ENCODE measurements at places on chromosomes 3 and 15. TPM values are rescaled to one million over a fixed set of nuclear protein-coding genes. Genes with fewer than 3 reads are reported as not detected.

Gene UACA
- total RNA-seq: 9.0 TPM

Gene GPR149
- not detected for total RNA-seq

Gene SLC22A13
- not detected for total RNA-seq

Gene MORC1
- total RNA-seq: 0.04 TPM

Gene CTXND1
- 0.64 TPM for total RNA-seq

Gene GPR62
- not detected for total RNA-seq

Gene PLSCR2
- total RNA-seq: not detected

Gene AP2M1
- 766 TPM for total RNA-seq

Gene CEP19
- 6.2 TPM for total RNA-seq

Gene ESYT3
- 0.17 TPM for total RNA-seq

Gene SLCO2A1
- 0.02 TPM for total RNA-seq

Gene ADAMTS17
- not detected for total RNA-seq

Gene CCNB2
- 210 TPM for total RNA-seq

Gene RAB7A
- total RNA-seq: 102 TPM

Gene FAIM
- 19.7 TPM for total RNA-seq

Gene NEK10
- total RNA-seq: 1.8 TPM

Gene LTK
- total RNA-seq: 0.21 TPM

Gene TGM4
- total RNA-seq: 1.2 TPM

Gene SECISBP2L
- 15.3 TPM for total RNA-seq

Gene GP9
- total RNA-seq: not detected

Gene CHST2
- 0.88 TPM for total RNA-seq

Gene P2RY1
- total RNA-seq: 0.90 TPM

Gene RBM5
- total RNA-seq: 35.2 TPM

Gene SCN5A
- 3.0 TPM for total RNA-seq

Gene RCCD1
- total RNA-seq: not detected

Gene EFCAB12
- total RNA-seq: 0.06 TPM

Gene MBNL1
- total RNA-seq: 153 TPM

Gene MYO1E
- 18.4 TPM for total RNA-seq

Gene CACNA2D2
- total RNA-seq: not detected

Gene MASP1
- total RNA-seq: 10.2 TPM

Gene PP2D1
- total RNA-seq: not detected

Gene MINDY2
- 3.4 TPM for total RNA-seq

Gene DNAJA4
- not detected for total RNA-seq

Gene TMEM108
- total RNA-seq: 1.0 TPM

Gene OR5H1
- not detected for total RNA-seq

Gene STRA6
- total RNA-seq: 12.9 TPM

Gene CLSTN2
- 3.9 TPM for total RNA-seq

Gene AADACL2
- total RNA-seq: not detected

Gene LTF
- total RNA-seq: not detected

Gene GOLGA6L9
- total RNA-seq: 0.37 TPM

Gene STAC
- total RNA-seq: 4.4 TPM

Gene GOLGA6L10
- not detected for total RNA-seq

Gene IMPG2
- 0.08 TPM for total RNA-seq

Gene DNASE1L3
- not detected for total RNA-seq

Gene CRTC3
- 6.8 TPM for total RNA-seq

Gene WDR76
- 41.4 TPM for total RNA-seq

Gene ACOX2
- 3.8 TPM for total RNA-seq

Gene TRIM59
- 0.04 TPM for total RNA-seq

Gene C3orf80
- total RNA-seq: 0.15 TPM

Gene CCR8
- total RNA-seq: not detected

Gene ATP10A
- total RNA-seq: 1.3 TPM

Gene HHLA2
- not detected for total RNA-seq

Gene GOLGA8S
- not detected for total RNA-seq
